Coronary artery (tissue), 2 donors: ENCODE measurements at places on chromosomes 16 and 17.

GRCh38 chr17:80145076-80146075 lies 1.6 kb downstream of the EIF4A3 start:
- DNase-seq: no peak

DNA sequence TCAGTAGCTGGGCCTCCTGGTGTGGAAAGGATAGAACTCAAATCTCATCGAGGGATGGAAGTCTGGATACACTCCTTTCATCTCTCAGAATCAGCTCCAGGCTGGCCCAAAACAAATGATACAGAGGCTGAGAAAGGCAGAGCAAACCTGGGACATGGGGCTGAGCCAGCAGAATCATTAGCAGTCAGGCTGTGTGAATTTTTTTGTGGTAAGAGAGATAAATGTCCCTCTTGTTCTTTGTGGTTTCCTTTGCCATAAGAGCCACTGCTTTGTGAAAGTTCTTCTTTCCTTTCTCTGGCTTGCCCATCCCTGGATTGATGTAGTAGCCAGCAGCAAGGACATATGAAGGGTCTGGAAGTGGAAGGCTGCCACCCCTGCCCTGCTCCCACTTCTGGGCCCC lies 146.2 kb downstream of the CDH13 start:
- DNase-seq: no peak

DNA sequence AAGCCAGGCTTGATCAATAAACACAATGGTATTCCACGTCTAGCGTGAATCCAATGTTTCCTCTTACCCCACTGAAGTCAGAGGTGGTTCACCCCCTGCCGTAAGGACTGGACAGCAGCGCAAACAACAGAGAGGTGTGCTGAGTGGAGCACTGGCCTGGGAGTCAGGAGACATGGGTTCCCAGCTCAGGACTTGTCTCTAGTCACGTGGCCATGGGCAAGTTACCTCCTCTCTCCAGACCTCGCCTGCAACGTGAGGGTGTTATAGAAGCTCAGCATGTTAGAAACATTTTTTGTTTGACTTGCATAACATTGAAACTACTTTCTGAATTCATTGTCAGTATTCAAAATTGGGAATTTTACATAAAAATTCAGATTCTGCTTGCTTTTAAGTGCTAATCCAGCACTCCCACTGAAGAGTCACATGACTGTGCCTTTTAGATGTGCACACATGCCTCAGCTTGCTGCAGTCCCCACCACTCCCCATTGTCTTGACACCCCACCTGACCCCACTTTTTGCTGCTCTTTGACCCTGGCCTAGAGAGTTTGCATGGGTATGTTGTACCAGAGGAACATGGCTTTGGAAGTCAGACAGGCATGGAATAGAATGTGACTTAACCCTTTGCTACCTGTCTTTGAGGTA lies 8.8 kb upstream of the CPNE2 start:
- no peak for DNase-seq

GRCh38 chr16:56620339-56620897 lies 5.2 kb upstream of the MT1E start:
- no peak for DNase-seq

DNA sequence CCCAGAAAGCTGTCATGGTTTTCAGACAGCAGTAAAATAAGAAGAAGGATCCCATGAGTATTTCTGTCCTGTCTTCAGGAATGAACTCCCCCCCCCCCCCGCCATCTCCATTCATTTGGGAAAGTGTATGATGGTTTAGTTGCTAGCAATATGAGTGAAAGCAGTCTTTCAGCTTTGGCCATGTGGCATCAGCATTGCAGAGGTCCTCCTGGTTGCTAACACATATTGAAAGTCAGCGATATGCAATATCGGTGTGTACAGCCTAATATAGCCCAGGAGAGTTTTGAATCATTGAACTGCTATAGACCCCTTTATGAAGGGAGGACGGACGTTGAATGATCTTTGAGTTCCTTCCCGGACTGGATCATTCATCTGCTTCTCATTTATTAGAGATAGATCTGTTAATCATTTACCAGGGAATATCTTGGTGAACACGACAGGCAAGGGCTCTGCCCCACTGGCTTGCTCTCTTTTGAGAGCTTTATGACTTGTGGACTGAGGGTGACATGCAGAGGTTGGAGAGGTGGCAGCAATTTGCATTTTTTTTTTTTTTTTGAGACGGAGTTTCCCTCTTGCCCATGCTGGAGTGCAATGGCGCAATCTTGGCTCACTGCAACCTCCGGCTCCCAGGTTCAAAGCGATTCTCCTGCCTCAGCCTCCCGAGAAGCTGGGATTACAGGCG lies 25.2 kb downstream of the DEF8 start:
- no peak for DNase-seq

GRCh38 chr16:27819356-27819755 lies 244.2 kb downstream of the GSG1L start:
- no peak for DNase-seq

DNA sequence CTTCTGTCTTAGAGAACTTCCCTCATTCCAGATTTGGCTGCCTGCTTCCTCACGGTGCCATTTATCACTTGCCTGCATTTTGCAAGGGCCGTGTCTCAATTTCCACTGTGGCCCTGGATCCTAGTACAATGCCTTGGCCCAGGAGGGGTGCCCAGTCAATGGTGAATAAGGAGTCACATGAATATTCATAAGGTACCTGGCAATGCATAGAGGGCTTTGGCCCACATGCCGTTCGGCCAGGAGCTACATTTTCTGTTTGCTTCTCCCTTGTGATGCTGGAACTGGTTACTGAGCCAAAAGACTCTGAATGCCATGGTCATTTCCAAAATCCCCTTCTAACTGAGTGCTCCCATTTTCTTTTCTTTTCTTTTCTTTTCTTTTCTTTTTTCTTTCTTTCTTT lies 4.8 kb upstream of the PIRT start:
- DNase-seq: no peak

GRCh38 chr17:73693071-73693470 lies 48.8 kb upstream of the SDK2 start:
- no peak for DNase-seq

DNA sequence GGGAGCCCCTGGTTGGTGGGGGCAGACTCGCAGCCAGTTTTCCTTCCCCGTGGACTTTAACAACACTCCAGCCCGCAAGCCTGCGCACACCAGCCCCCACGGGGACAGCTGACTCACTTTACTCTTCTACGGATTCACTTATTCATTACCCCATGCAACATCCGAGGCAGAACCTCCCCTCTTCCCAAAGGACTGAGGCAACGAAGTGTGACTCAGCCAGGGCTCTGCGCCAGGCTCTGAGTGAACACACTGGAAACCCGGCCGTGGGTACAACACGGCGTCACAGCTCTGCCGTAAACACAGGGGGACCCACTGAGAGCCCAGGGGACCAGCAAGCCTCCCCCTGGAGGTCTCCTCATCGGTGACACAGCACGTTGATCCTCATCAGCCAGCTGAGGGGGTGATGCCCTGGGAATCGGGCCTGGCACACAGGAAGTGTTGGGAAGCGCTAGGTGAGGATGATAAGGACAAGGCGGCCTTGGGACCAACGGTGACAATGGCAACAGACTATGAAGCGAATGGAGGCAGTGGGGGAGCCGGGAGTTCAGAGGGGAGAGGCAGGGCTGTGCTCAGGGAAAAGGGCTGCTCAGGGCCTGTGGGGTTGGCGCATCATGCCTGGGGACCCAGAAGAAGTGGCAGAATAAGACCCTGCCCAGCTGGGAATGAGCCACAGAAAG lies 14.6 kb downstream of the COTL1 start:
- DNase-seq: peak; percentile 92

- no peak for DNase-seq
These were observed 9.2 kb upstream of the P2RX5 start for GRCh38 chr17:3704931-3705717.

DNA sequence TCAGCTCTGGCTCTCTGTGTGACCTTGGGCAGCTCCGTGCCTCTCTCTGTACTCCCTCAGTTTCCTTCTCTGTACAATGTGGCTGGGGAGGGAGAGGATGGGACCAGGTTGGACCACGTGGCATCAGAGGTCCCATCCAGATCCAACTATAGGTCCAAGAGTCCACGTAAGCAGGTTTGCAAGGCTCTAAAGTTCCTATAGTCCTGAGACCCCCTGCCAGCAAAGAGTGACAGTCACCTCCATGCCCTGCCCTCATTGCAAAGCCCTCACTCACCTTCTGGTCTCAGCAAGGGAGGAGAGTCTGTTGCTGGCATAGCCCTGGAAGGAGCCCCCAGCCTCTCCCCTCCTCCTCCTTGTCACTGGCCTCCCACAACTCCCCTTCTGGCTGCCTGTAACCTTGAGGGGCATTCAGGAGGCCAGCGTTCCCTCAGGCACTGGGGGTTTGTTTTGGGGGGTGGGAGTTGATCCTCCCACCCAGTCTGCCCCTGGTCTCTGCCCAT lies 6.1 kb upstream of the DRC7 start:
- DNase-seq: peak; percentile 28

DNA sequence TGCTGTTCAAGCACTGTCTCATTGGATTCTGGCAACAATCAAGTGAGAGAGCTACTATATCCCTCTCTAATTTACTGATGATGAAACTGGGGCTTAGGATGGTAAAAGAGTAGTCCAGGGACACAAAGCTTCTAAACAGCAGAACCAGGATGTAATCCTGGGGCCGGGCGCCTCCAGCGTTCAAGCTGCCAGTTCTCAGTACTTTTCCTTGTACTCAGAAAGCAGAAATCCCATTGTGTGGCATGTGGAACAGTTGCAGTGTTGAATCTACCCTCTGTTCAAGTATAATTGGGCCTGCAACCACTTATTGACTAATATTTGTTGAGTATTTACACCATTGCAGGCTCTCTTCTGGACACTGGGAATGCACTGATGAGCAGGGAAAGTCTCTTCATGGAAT lies 14.5 kb upstream of the CDH13 start:
- DNase-seq: no peak

DNA sequence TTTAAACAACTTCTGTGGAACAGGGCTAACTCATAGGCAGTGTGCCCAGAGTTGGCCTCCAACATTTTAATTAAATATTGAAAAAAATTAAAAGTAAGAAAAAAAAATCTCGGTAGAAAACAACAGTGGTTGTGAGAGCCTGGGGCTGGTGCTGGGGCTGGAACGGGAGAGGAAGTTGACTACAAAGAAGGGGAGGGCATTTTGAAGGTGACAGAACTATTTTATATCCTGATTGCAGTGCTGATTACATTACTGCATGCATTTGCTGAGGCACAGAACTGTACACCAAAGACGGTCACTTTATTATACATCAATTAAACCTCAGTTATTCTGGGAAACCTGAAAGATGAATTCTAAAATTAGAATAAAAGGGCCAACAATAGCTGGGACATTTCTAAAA lies 142.5 kb downstream of the PARN start:
- DNase-seq: no peak

DNA sequence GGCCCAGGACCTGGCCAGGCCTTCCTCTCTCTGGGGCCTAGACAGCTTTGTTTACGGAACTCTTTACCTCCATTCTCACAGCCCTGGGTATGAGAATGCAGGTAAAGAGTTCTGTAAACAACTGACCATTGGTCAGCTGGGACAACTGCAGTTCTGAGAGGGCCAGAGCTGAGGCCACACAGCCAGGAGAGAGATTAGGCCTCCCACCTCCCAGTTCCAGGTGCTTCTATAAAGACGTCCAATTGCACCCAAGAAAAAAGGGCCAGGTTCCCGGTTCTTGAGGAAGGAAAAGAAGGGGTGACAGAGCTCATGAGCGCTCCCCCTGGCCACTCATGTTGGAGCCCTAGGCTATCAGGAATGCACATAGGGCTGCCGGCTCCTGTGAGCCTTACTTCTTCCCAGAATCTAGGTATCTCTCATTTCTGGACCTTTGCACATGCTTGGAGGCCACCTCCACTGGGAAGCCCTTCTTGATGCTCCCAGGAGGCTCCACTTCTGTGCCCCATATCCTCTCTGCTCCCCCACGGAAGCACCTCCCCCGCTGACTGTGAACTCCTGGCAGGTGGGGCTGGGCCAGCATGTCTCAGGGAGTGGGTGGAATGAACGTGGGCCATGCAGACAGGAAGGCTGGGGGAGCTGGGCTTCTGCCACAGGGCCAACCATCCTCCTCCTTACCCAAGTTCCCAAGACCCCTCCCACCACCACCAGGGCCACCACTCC lies 13.1 kb downstream of the CNGB1 start:
- DNase-seq: no peak

- no peak for DNase-seq
These were observed 778.1 kb upstream of the SOX9 start for GRCh38 chr17:71342737-71343136.

DNA sequence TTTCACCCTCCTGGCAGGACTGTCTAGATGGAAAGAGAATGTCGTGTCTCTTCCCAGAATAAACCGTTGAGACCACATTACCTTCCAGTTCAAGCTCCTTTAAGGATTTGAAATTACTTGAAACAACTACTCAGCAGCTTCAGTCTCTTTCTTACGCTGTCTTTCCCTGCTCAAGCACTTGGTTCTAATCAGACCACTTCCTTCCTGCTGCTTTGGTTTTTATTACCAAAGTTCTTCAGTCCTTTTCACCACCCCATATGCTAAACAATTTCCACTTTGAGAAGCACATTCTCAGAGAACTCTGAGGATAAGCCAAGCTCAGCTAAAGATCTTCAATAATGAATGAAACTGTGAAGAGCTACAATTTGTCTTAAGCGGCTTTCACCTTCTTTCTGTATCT lies 105.4 kb downstream of the STX8 start:
- no peak for DNase-seq

- DNase-seq: no peak
These were observed 3.4 kb downstream of the ABCA9 start for GRCh38 chr17:69057280-69057679.

GRCh38 chr16:1458977-1459341 lies 14.6 kb upstream of the CCDC154 start:
- DNase-seq: no peak

GRCh38 chr17:58412961-58413586 lies 4.3 kb downstream of the RNF43 start:
- DNase-seq: no peak

GRCh38 chr16:72256398-72257066 lies 84.6 kb upstream of the PMFBP1 start:
- no peak for DNase-seq

DNA sequence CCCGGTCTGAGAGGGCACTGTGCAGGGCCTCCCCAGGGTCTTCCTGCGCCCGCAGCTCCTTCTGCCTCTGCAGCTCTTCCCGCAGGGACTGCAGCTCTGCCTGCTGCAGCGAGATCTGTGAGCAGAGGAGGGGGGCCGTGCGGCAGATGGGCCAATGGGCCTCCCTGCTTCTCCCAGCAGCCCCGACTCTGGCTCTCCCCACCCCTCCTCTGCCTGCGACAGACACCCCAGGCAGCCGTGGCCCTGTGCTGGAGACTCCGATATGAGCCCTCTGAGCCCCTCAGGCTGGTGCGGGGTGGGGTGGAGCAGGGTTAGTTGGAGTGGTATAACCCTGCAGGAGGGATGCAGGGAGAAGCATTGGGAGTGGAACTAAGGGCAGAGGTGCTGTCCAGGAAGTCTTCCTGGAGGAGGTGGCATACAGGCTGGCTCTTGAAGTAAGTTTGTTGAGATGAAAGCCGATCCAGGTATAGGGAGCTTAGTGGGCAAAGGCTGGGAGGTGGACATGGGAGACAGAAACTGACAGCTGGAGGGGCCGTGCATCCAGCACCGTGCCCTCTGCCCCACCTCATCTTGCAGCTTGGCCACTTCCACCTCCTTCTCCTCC lies 5.0 kb downstream of the THOC6 start:
- no peak for DNase-seq

GRCh38 chr17:36947922-36948716 lies 635 bp upstream of the AATF start:
- no peak for DNase-seq

GRCh38 chr16:78215222-78215621 lies 115.8 kb downstream of the WWOX start:
- no peak for DNase-seq

- DNase-seq: peak; percentile 82
These were observed 1.4 kb upstream of the VAMP2 start for GRCh38 chr17:8163978-8164814.

GRCh38 chr17:40194821-40195220 lies 17.6 kb downstream of the RAPGEFL1 start:
- DNase-seq: no peak
